ENCODE measurements at places on chromosomes 3 and 15.
A peak's percentile ranks its signal among the peaks of the same experiment; 100 is the strongest.

GRCh38 chr15:37818152-37818677 lies 116.2 kb upstream of the TMCO5A start:
- DNase-seq, result no peak

DNA sequence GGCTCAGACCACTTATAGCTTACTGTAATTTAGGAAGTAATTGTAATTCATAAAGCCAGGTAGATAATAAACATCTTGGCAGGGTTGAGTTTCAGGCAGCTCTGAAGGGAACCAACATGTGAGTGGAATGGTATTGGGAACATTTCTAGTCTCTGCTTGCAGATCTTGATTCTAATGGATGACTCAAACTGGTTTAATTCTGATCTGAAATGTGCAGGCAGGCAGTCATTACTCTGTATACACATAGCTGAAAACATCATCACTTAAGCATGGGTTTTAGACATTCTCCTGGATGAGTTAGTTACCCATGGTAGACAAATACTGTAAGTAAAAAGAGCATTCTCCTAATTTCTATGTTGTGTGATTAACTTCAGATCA lies 317.0 kb upstream of the TPRG1 start:
- DNase-seq, result no peak

GRCh38 chr3:160820022-160820421 lies 64.0 kb downstream of the PPM1L start:
- no peak for DNase-seq

DNA sequence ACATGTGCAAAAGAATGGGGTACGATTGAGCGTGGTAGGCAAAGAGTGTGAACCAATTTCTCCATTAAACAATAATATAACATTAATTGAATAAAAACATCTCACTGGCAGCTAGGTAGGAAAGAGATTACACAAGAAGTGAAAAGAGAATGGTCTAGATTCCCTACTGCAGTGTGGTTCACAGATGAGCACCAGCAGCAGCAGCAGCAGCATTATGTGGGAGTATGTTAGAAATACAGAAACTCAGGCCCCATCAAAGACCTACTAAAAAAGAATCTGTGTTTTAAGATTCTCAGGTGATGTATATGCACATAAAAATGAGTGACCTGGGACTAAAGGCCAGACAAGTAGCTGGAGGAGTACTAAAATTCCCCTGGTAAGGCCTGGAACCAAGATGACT lies 118.2 kb downstream of the ADAM10 start:
- no peak for DNase-seq

DNA sequence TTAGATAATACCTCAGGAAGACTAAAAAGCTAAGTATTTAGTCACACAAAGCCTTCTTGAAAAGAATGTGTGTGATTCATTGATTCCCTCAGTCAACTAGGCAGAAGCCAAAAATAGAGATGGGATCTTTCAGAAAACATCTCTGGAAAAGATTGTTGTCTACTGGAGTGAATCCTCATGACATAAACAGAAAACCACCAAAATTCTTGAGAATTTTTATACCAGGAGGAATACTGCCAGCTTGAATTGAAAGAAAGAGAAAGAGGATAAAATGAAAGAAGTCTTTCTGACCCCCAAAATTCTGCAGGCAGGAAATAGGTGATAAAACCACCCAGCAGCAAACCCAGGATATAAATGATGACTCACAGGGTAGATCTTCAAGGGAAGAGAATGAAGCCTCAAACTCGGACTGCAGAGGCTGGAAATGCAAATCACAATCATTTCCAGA lies 363.1 kb upstream of the PLSCR5 start:
- DNase-seq, result no peak

GRCh38 chr3:169607949-169608348 lies 55.6 kb downstream of the MECOM start:
- DNase-seq, result no peak

GRCh38 chr15:23422946-23423708 lies 23.9 kb downstream of the GOLGA6L2 start:
- DNase-seq, result no peak

- DNase-seq, result no peak
Measured at GRCh38 chr3:196115678-196116083, 33.8 kb upstream of the TFRC start.

DNA sequence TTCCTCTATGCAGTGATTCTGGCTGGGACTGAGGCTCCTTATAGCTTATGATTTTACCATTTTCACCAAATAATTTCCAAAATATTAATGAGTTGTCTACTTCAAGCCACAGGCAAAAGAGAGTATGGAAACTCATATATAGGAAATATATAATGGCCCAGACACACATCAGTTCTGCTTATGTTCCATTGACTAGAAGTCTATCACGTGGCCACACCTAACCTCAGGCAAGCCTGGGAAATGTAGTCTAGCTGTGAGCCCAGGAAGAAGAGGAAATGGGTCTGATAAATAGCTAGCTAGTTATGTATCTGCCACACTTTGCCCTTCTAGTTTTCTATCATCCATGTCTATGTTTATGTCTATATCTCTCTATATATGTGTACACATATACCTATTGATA lies 195.1 kb downstream of the OTOL1 start:
- no peak for DNase-seq

GRCh38 chr3:116423945-116424344 lies 21.3 kb downstream of the LSAMP start:
- no peak for DNase-seq

GRCh38 chr3:37179144-37179967 lies 5.0 kb upstream of the LRRFIP2 start:
- no peak for DNase-seq

GRCh38 chr3:8307545-8308110 lies 194.0 kb upstream of the LMCD1 start:
- DNase-seq, result no peak

- DNase-seq, result no peak
Measured at GRCh38 chr3:129822679-129823078, 70.8 kb downstream of the TMCC1 start.

DNA sequence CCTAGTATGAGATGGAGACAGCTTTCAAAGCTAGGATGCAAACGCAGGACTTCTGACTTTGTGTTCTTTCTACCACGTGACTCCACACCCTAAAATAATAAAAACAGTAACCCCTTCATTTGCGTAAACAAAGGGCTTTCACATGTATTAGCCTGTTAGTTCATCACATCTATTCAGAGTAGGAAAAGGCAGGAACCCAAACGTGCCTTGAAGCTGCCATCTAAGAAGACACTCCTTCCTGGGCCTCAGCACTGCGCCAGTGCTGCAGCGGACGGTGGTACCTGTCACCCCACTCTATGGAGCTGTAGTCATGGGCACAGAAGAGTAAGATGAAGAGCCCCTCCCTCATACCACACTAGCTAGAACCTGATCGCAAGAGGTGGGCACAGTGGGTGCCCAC lies 34.3 kb downstream of the PLD1 start:
- DNase-seq, result no peak

DNA sequence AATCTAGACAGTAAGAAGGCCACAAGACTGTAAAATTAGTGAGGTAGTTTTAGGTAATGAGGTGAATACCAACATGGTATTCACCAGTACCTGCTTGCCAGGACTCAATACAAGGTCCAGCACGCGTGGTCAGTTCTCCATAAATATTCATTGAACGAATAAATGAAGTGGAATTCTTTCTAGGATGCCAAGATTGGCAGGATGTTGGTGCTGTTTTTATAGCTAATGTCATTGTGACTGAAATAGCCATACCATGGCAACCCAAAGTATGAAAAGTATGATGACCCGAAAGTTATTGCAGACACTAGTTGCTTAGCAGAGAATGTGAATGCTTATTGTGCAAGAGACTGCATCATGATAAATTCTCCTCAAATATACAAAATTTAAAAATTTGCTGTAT lies 307.2 kb downstream of the KCNH8 start:
- DNase-seq, result no peak

DNA sequence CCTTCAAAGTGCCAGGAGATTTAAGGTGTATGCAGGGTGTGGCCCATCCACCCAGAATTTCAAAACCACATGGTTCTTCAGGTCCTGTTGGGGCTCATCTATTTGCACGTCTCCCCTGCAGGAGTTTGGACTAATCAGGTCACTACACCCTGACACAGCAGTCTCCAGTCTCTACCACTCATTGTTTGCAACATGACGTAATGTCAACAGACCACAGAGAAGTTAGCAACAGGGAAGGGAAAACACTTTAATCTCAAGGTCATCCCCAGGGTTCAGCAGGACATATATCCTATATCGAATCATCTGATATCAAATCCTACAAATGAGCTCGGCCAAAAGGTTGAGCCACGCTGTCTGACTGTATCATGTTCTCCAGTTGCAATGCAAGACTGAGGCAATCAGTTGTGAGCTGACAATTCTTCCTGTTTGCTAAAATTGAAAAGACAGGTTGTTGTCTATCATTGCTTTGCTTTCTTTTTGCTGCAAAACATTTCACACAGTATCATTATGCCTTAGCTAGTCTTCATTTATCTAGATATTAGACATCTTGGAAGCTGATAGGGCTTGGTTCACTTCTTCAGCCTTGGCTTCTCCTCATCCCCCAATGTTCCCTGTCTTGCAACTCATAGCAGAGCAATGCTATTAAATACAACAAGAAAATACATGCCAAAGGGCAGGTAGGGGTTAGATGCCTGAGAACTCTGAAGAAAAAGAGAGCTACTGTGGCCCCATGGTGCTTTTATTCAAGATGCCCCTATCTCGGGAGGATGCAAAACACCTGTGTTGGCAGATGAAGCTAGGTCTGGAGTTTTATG lies 13.4 kb upstream of the LEKR1 start:
- no peak for DNase-seq

- no peak for DNase-seq
Measured at GRCh38 chr3:34842706-34843480, 796.4 kb upstream of the ARPP21 start.

GRCh38 chr15:43777267-43777914 lies 625 bp upstream of the ELL3 start:
- peak; percentile 78 for DNase-seq

DNA sequence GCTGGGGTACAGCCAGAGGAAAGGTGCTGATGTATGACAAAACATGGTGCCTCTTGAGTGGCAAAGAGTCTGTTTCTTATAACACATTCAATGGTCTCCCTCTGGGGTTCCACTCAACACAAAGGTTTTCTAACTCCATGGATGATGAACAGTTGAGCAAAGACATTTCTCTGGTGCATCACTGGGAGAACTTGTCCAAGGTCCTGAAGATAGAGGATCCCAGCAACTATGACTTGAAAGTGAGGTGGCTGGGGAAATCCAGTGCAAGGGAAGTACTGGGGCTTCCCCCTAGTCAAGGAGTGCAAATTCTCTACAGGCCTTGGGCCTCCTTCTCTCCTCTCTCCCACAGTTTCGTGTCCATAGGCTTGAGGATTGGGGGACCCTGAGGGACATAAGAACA lies 431.1 kb downstream of the WDR72 start:
- DNase-seq, result no peak

DNA sequence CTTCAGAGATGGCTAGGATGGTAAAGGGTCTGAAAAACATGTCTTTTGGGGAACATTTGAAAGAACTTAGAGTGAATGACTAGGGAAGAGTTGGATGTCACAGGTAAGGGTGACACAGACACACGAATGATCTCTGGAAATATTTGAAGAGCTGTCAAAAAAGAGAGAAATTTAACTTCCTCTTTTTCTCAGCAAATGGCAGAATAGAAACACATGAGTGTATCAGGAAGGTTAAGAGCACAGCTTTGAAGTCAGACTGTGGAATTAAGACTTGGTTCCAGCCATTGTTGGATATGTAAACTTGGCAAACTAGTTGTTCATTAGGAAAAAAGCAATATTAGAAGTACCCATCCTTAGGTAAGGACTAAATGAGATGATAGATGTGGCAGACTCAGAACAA lies 117.7 kb downstream of the IMPG2 start:
- DNase-seq, result no peak

DNA sequence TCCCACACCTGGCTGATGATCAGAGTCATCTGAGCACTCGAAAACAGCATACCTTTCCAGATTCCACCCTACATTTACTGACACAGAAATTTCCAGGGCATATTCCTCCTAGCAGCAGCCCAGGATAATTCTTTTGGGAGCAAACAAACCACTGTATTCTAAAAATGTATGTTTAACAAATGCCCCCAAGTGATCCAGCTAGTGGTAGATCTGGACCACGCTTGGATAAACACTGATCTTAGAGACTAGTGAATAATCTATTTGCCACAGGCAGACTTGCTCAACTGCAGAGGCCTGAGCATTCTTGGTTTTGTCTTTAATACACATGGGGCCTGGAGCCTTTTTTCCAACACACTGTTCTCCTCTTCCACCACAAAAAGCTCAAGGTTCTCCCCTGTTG lies 89.6 kb downstream of the TM4SF4 start:
- no peak for DNase-seq

DNA sequence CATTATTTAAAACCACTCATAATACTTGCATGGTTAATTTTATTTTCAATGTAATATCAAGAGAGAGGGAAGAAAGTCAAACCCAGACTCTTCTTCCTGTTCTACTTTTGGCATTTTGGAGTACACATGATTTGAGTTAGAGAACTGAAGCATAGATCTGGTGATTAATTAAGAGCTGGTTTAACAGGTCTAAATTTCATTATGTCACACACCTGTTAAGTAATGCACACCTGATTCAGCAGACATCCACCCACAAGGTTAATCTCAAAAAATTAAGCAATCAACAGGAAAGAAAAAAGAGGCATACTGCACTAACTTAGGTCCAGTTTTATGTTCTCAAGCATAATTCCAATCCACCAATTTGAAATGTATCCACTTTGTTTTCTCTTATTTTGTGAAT lies 101.1 kb upstream of the ICE2 start:
- no peak for DNase-seq

DNA sequence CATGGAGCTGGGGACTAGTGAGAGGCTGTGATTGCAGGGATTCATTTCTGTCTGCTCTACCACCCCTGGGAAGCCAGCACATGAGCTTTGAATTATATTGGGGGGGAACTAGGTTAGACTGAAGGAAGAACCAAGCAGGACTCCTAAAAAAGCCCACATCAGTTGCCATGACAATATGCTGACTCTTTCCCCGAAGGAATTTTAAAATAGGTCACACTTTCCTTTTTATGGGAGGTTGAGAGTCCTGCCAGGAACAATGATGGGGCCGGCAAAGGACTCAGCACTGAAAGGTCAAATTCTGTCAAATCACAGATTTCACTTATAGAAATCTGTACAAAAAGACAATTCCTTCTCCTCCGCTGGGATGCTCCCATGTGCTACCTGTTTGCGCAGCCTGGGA lies 130.8 kb downstream of the ZNF621 start:
- DNase-seq, result no peak

- DNase-seq, result no peak
Measured at GRCh38 chr15:66855041-66855440, 153.0 kb downstream of the SMAD6 start.
